ENCODE measurements at places on chromosomes 5 and 9. TPM values are rescaled to one million over a fixed set of nuclear protein-coding genes. Genes with fewer than 3 reads are reported as not detected.

The CYLC2 gene
- not detected for total RNA-seq

The MARVELD2 gene
- total RNA-seq = 0.41 TPM

The PCSK1 gene
- 2.9 TPM for total RNA-seq

The ACTL7B gene
- not detected for total RNA-seq

The SAXO1 gene
- total RNA-seq = not detected

The KCNN2 gene
- total RNA-seq = 29.8 TPM

The DDX4 gene
- total RNA-seq = 0.82 TPM

The S1PR3 gene
- total RNA-seq = 3.7 TPM

The ELOVL7 gene
- total RNA-seq = 4.1 TPM

The GCNT4 gene
- total RNA-seq = 2.4 TPM

The PRRX2 gene
- not detected for total RNA-seq

The DBH gene
- under 0.01 TPM for total RNA-seq

The MARCHF3 gene
- 28.1 TPM for total RNA-seq

The PCDHB14 gene
- 12.6 TPM for total RNA-seq

The DMRT3 gene
- not detected for total RNA-seq

The IL13 gene
- not detected for total RNA-seq

The ZNF483 gene
- total RNA-seq = 37.1 TPM

The BSPRY gene
- total RNA-seq = under 0.01 TPM

The TMEM215 gene
- 0.82 TPM for total RNA-seq

The SLC25A2 gene
- not detected for total RNA-seq

The ADRA1B gene
- 1.2 TPM for total RNA-seq

The PCDHGA5 gene
- 5.7 TPM for total RNA-seq

The PCDHGA11 gene
- 10.6 TPM for total RNA-seq

The GRM6 gene
- under 0.01 TPM for total RNA-seq

The CBY3 gene
- total RNA-seq = not detected

The PCDHAC1 gene
- total RNA-seq = 76.2 TPM

The ABCA2 gene
- total RNA-seq = 20.8 TPM

The RHOBTB3 gene
- total RNA-seq = 312 TPM

The AGXT2 gene
- total RNA-seq = not detected

The LOX gene
- 3.3 TPM for total RNA-seq

The DNAJB5 gene
- 57.1 TPM for total RNA-seq

The GADD45G gene
- 4.5 TPM for total RNA-seq

The HRCT1 gene
- 0.82 TPM for total RNA-seq

The PCDHA10 gene
- 10.6 TPM for total RNA-seq

The SLC45A2 gene
- 0.41 TPM for total RNA-seq

The TARS1 gene
- 119 TPM for total RNA-seq

The GPX8 gene
- total RNA-seq = 1.2 TPM

The ABLIM3 gene
- 10.6 TPM for total RNA-seq

The OTP gene
- not detected for total RNA-seq

The UGCG gene
- 83.2 TPM for total RNA-seq

The CCDC112 gene
- total RNA-seq = 87.6 TPM

The ATOX1 gene
- 25.3 TPM for total RNA-seq

The TEK gene
- total RNA-seq = 6.9 TPM

The GGTA1 gene
- total RNA-seq = 2.4 TPM

The ENTPD2 gene
- 0.82 TPM for total RNA-seq

The LCN9 gene
- total RNA-seq = not detected

The CTNND2 gene
- 74.2 TPM for total RNA-seq

All from frontal cortex (tissue), 4 donors.